ENCODE measurements at places on chromosomes 7 and 10. TPM values are rescaled to one million over a fixed set of nuclear protein-coding genes. Genes with fewer than 3 reads are reported as not detected.
A peak's percentile ranks its signal among the peaks of the same experiment; 100 is the strongest.

The HOXA2 gene
- not detected for total RNA-seq

The SPAG6 gene
- total RNA-seq: not detected

The LRRN3 gene
- total RNA-seq: 32.5 TPM

The GIMAP7 gene
- 29.5 TPM for total RNA-seq

The PAPOLB gene
- not detected for total RNA-seq

The MYH16 gene
- not detected for total RNA-seq

- H3K27ac ChIP-seq: no peak overlapping the region
- no peaks in the 10 kb centered on the region for H3K4me1 ChIP-seq
- no peaks in the 10 kb centered on the region for H3K27me3 ChIP-seq
- DNase-seq: no peak
Measured at GRCh38 chr7:145928937-145929336, 187.7 kb upstream of the CNTNAP2 start.

DNA sequence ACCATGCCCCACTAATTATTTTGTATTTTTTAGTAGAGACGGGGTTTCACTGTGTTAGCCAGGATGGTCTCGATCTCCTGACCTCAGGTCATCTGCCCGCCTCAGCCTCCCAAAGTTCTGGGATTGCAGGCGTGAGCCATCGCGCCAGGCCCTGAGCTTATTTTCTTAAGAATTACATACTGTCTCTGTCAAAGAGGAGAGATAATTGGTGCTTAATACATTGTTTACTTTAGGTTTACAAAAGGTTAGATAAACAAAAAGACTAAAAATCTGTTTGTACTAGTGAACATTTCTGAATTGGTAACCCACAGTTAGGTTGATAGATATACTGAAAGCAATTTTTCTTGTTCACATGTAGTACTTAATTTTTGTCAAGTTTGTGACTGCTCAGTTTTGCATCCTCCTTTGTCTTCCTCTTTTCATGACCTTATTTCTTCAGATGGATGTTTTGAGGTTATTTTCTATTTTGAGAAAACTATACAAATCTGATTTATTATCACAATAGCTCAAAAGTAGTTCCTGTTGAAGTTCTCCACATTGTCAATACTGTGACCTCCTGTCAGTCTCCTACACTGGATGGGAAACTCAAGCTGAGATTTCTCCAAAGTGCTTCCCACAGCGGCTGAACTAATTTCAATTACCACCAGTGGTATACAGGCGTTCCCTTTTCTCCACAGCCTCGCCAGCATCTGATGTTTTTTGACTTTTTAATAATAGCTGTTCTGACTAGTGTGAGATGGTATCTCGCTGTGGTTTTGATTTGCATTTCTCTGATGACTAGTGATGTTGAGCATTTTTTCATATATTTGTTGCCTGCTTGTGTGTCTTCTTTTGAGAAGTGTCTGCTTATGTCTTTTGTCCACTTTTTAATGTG, 22.5 kb downstream of the HHEX start:
- no peak overlapping the region for H3K4me3 ChIP-seq
- no peak overlapping the region for H3K27ac ChIP-seq
- no peaks in the 10 kb centered on the region for H3K36me3 ChIP-seq
- peaks cover 7% of the 10 kb centered on the region for H3K27me3 ChIP-seq
- H3K4me1 ChIP-seq: no peaks in the 10 kb centered on the region

DNA sequence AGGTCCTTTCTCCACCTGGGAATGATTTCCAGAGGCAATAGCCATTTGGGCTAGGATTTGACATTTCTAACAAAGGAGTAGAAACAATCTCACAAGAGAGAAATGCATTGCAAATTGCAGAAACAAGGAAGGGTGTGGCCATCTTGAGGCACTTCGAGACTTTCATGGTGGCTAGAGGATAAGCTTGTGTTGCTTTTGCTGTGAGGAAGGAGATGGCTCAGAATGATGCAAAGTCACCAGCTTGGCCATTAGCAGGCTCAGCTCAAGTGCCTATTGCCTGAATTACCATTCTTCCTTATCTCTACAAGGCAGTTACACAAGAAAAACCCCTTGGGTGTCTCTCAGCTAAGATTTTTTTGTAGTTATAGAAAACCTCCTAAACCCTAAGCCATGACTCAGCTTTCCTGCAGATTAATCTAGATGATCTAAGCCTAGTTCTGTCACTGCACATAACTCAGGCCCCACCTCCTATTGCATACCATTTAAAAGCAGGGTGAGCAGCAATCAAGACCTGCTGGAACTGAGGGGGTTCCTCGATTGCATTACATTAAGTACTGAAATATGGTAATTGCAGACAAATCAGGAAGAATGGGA, 683.1 kb downstream of the NRG3 start:
- H3K4me1 ChIP-seq: no peaks in the 10 kb centered on the region
- DNase-seq: no peak
- H3K27me3 ChIP-seq: no peaks in the 10 kb centered on the region
- H3K27ac ChIP-seq: no peak overlapping the region
- H3K4me3 ChIP-seq: no peak overlapping the region

GRCh38 chr10:124994573-124995473, 52.9 kb downstream of the ZRANB1 start:
- no peaks in the 10 kb centered on the region for H3K4me1 ChIP-seq
- no peaks in the 10 kb centered on the region for H3K27me3 ChIP-seq
- no peak overlapping the region for H3K4me3 ChIP-seq
- H3K27ac ChIP-seq: no peak overlapping the region

- H3K4me3 ChIP-seq: no peak overlapping the region
- peak; percentile 62 for DNase-seq
- no peaks in the 10 kb centered on the region for H3K4me1 ChIP-seq
- no peaks in the 10 kb centered on the region for H3K36me3 ChIP-seq
Measured at GRCh38 chr7:12389089-12389700, 14.5 kb downstream of the VWDE start.

- no peak overlapping the region for H3K4me3 ChIP-seq
- no peaks in the 10 kb centered on the region for H3K4me1 ChIP-seq
- no peaks in the 10 kb centered on the region for H3K27me3 ChIP-seq
Measured at GRCh38 chr10:45197816-45198485, 117.5 kb downstream of the OR13A1 start.

GRCh38 chr7:47484923-47485639, 96.8 kb downstream of the TNS3 start:
- peaks cover 16% of the 10 kb centered on the region for H3K4me1 ChIP-seq
- no peak overlapping the region for H3K27ac ChIP-seq
- no peaks in the 10 kb centered on the region for H3K27me3 ChIP-seq
- no peak overlapping the region for H3K4me3 ChIP-seq
- no peaks in the 10 kb centered on the region for H3K36me3 ChIP-seq

- H3K27ac ChIP-seq: peak overlapping the region; percentile 64
- H3K4me1 ChIP-seq: peaks cover 12% of the 10 kb centered on the region
- peak; percentile 40 for DNase-seq
- H3K36me3 ChIP-seq: no peaks in the 10 kb centered on the region
Measured at GRCh38 chr10:33211106-33211878, 123.2 kb downstream of the NRP1 start.

DNA sequence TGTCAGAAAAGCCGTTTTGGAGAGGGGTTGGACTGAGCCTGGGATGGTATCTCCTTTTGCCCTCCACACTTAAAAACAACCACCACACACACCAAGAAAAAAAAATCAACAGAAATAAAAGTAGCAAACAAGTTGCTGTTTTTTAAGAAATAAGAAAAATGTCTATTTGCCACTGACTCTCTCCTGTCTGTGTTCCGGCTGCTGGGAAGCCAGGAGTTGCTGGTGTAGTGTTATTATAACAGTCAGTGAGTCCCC, 163 bp downstream of the EGR2 start:
- no peak for DNase-seq
- H3K4me3 ChIP-seq: peak overlapping the region; percentile 97
- peaks cover 41% of the 10 kb centered on the region for H3K4me1 ChIP-seq
- H3K27me3 ChIP-seq: peaks cover 20% of the 10 kb centered on the region
- H3K27ac ChIP-seq: peak overlapping the region; percentile 100
- peaks cover 45% of the 10 kb centered on the region for H3K36me3 ChIP-seq

GRCh38 chr10:81957976-81958375, 83.0 kb downstream of the NRG3 start:
- H3K27me3 ChIP-seq: no peaks in the 10 kb centered on the region
- H3K4me1 ChIP-seq: no peaks in the 10 kb centered on the region
- no peaks in the 10 kb centered on the region for H3K36me3 ChIP-seq

GRCh38 chr10:43452356-43452914, 15.5 kb downstream of the ZNF487 start:
- H3K27ac ChIP-seq: peak overlapping the region; percentile 94
- H3K4me3 ChIP-seq: peak overlapping the region; percentile 39
- peaks cover 13% of the 10 kb centered on the region for H3K36me3 ChIP-seq
- DNase-seq: no peak

DNA sequence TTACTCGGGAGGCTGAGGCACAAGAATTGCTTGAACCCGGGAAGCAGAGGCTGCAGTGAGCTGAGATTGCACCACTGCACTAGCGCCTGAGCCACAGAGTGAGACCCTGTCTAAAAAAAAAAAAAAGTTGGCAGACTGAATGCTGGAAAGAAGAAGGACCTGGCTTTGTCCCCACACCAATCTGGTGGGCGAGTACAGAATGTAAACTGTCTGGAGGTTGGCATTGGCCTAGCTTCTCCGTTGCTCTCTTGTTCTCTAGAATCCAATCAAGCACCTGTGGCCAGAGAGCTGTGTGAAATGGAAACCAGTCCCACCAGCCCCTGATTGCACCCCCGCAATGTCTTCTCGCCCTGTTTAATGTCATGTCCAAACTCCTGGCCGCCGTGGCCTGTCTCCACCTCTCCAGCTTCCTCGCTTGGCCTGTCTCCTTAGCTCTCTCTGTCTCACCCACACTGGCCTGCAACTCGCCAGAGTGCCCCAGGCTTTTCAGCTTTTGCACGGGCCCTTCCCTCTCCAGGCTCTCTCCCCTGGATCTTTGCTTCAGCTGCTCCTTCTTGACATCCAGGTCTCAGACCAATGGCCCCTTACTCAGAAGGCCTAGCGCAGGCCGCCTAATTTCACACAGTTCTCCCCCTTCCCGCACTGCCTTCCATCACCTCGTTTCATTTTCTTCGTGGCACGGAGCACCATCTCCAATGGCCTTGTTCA, 670 bp upstream of the AGK start:
- peak; percentile 10 for DNase-seq
- H3K4me3 ChIP-seq: peak overlapping the region; percentile 85
- H3K27me3 ChIP-seq: no peaks in the 10 kb centered on the region
- peaks cover 32% of the 10 kb centered on the region for H3K4me1 ChIP-seq
- peak overlapping the region; percentile 89 for H3K27ac ChIP-seq

GRCh38 chr10:106185951-106186350, 978.6 kb downstream of the SORCS1 start:
- no peaks in the 10 kb centered on the region for H3K36me3 ChIP-seq
- H3K27ac ChIP-seq: no peak overlapping the region
- H3K4me3 ChIP-seq: no peak overlapping the region
- no peaks in the 10 kb centered on the region for H3K27me3 ChIP-seq
- no peak for DNase-seq
